A549 treated with DMSO at 1 μM for 4 hours (cell line): ENCODE measurements at places on chromosomes 13 and 19. TPM values are rescaled to one million over a fixed set of nuclear protein-coding genes. Genes with fewer than 3 reads are reported as not detected.

The GPR183 gene
- total RNA-seq, result not detected in 5 replicates

The SLITRK1 gene
- not detected in 5 replicates for total RNA-seq

The SELENOV gene
- not detected in 5 replicates for total RNA-seq

The CNN1 gene
- 0.28 to 0.56 TPM (median 0.44 TPM) in 5 replicates for total RNA-seq
